ENCODE measurements at places on chromosomes 3 and 15. TPM values are rescaled to one million over a fixed set of nuclear protein-coding genes. Genes with fewer than 3 reads are reported as not detected.
A peak's percentile ranks its signal among the peaks of the same experiment; 100 is the strongest.

APBA2 gene
- 34.3 TPM for total RNA-seq

- DNase-seq: no peak
- peaks cover 6% of the 10 kb centered on the region for H3K27me3 ChIP-seq
- no peak overlapping the region for H3K4me3 ChIP-seq
- no peaks in the 10 kb centered on the region for H3K4me1 ChIP-seq
- no peak overlapping the region for H3K27ac ChIP-seq
Measured at GRCh38 chr3:58293516-58293915, 12.5 kb upstream of the RPP14 start.

GRCh38 chr15:88476635-88477060 is 9.1 kb downstream of the MRPS11 start:
- DNase-seq: no peak
- H3K27me3 ChIP-seq: no peaks in the 10 kb centered on the region
- H3K36me3 ChIP-seq: peaks cover 17% of the 10 kb centered on the region
- no peak overlapping the region for H3K27ac ChIP-seq

GRCh38 chr3:61947456-61947855 is 386.1 kb downstream of the PTPRG start:
- H3K27me3 ChIP-seq: no peaks in the 10 kb centered on the region
- no peak for DNase-seq
- H3K27ac ChIP-seq: no peak overlapping the region
- no peaks in the 10 kb centered on the region for H3K4me1 ChIP-seq

DNA sequence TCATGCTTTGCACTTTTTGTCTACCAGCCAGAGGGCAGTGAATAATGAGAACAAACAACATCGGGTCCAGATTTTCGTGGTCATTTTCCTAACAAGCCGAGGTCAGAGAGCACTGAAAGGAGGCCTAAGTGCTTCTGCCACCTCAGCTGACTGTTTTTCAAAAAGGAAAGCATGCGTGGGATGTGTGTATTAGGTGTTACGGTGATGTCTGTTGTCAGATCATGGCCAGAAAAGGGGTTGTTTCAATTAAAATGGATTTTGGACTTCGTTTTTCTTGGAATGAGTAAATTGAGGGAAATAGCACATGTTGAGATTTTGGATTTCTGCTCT is 99.5 kb downstream of the APBA2 start:
- H3K4me1 ChIP-seq: peaks cover 18% of the 10 kb centered on the region
- peak overlapping the region; percentile 39 for H3K27ac ChIP-seq
- H3K4me3 ChIP-seq: no peak overlapping the region
- H3K36me3 ChIP-seq: peaks cover 4% of the 10 kb centered on the region
- H3K27me3 ChIP-seq: no peaks in the 10 kb centered on the region

DNA sequence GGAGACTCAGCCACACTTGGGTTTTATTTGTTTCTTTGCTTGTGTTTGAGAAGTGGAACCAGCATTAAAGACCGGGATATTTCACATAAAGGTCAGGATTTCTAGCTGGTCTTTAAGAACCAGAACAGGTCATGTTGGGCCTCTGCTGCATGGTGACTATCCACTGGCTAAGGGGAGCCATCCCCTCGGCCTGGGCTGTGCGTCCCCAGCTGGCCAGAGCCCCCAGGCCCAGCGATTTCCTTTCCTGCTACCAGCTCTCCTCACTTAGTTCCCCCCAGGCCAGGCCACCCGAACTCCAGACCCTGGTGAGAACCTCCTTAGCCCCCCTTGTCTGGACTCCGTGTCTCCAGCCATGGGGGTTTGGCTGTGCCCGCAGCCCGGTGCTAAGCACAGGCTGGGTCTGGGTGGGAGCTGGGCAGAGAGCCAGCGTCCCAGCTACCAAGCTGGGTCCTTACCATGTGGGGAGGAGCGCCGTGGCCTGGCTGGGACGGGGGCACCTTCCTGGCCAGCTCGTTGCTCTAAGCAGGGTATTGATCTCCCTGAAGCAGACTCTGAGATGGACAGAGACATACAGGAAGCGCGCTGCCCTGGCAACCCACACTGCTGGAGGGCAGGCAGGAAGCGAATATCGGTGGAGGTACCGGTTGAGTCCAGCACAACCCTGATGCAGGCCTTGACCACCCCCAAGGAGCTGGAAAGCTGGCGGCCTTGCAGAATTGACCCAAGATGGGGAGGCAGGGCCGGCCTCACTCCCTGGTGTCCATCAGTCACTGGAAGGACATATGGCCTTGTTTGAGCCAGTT is 49.4 kb downstream of the KLF15 start:
- H3K4me1 ChIP-seq: no peaks in the 10 kb centered on the region
- no peak for DNase-seq
- H3K36me3 ChIP-seq: no peaks in the 10 kb centered on the region
- H3K27ac ChIP-seq: no peak overlapping the region
- H3K4me3 ChIP-seq: no peak overlapping the region

- peaks cover 10% of the 10 kb centered on the region for H3K4me1 ChIP-seq
- H3K36me3 ChIP-seq: no peaks in the 10 kb centered on the region
- no peaks in the 10 kb centered on the region for H3K27me3 ChIP-seq
- H3K27ac ChIP-seq: no peak overlapping the region
Measured at GRCh38 chr3:160822936-160823335, 66.9 kb downstream of the PPM1L start.

GRCh38 chr15:70427167-70428120 is 329.7 kb upstream of the TLE3 start:
- H3K36me3 ChIP-seq: no peaks in the 10 kb centered on the region
- H3K27me3 ChIP-seq: peaks cover 1% of the 10 kb centered on the region
- H3K4me3 ChIP-seq: no peak overlapping the region
- no peak overlapping the region for H3K27ac ChIP-seq
- H3K4me1 ChIP-seq: peaks cover under 1% of the 10 kb centered on the region
